Stimulated activated naive B cell treated with anti-CD40 and anti-IgM and Interleukin-4, amounts not matched to agents 10 μg/mL and 1 μg/mL and 100 μg/mL, for 72 hours (primary cell): ENCODE measurements at places on chromosomes 5 and 9.

GRCh38 chr9:23663536-23663935, 162.5 kb downstream of the ELAVL2 start:
- DNase-seq: no peak

DNA sequence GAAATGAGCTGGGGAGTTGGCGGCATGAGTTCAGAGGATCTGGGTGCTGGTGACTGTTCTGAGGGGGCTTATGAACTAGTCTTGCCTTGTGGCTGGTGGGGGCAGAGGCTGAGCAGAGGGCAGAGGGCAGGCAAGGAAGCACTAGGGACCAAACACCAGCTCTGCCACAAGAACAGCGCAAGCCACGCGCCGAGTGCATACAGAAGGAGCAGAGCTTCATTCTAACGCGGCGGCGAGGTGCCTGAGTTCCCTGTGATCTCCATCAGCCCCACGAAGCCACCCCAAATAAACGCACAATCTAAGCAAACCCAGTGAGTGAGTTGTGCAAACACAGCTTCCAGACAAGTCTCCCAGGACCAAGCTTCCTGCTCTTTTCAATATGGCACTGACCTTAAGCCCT, 110.6 kb upstream of the ALDH1B1 start:
- DNase-seq: no peak

DNA sequence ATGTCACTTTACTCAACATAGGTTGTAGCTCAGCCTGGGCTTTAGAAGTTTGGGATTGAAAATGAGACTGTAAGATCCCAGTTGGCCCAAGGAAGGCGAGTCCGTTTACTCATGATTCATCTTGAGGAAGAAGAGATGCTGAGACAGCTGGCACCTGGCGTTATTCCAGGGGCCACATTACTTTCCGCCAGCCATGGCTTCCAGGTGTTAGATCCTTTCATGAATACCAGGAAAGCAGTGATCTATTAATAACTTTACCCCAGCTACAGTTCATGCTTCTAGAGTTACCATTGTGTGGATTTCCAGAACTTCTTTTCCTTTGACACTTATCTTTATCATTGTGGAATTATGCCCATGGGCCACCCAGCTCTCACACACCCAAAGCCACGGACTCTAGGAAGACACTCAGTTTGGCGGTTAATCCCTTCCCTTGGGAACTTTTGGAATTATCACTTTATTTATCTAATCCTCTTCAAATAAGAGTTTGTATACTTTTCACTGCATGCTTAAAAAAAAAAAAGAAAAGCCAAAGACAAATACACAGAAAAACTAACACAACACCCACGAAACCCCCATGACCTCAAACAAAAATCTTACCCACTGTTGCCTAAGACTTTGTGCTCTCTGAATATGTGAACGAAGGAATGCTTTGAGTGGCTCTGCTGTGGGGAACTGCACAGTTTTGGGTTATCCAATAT, 26.9 kb downstream of the RAI14 start:
- DNase-seq: no peak

GRCh38 chr9:81535542-81536241, 153.7 kb downstream of the TLE1 start:
- no peak for DNase-seq

DNA sequence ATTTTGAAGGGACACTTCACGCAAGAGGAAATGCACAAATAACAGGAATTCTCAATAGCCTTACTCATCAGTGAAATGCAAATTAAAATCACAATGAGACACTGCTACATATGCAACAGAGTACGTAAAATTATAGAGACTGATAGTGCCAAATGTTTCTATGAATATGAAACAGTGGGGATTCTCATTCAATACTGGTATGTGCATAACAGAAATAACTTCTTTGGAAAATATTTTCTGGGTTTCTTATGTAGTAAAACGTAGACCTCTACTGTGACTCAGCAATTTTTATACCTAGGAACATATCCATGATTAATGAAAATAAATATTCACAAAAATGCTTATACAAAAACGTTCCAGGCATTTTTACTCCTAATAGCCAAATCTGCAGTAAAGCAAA, 1625.2 kb downstream of the MAT2B start:
- no peak for DNase-seq

GRCh38 chr5:40687321-40687720, 7.6 kb downstream of the PTGER4 start:
- no peak for DNase-seq

DNA sequence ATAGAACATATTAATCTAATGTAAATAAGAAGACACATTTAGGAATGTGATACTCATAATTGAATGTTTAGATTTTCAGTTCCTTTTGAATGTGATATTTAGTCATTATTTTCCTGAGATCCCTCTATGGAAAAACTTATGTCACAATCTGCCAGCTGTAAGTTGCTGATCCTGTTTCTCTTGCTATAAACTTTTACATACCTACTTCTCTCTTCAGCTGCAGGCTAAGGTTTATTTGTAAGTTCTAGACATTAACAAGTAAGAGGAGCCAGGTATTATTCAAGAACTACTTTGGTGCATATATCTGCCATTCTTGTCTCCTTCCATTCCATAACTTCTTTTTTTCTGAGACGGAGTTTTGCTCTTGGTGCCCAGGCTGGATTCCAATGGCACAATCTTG, 462.4 kb downstream of the PRR16 start:
- no peak for DNase-seq

GRCh38 chr5:64690104-64690416, 243 bp upstream of the SHISAL2B start:
- no peak for DNase-seq

- DNase-seq: peak; percentile 15
These were observed 87.6 kb downstream of the MAP1B start for GRCh38 chr5:72194846-72195245.

- DNase-seq: no peak
These were observed 91.4 kb downstream of the CACNA1B start for GRCh38 chr9:137969008-137969407.

DNA sequence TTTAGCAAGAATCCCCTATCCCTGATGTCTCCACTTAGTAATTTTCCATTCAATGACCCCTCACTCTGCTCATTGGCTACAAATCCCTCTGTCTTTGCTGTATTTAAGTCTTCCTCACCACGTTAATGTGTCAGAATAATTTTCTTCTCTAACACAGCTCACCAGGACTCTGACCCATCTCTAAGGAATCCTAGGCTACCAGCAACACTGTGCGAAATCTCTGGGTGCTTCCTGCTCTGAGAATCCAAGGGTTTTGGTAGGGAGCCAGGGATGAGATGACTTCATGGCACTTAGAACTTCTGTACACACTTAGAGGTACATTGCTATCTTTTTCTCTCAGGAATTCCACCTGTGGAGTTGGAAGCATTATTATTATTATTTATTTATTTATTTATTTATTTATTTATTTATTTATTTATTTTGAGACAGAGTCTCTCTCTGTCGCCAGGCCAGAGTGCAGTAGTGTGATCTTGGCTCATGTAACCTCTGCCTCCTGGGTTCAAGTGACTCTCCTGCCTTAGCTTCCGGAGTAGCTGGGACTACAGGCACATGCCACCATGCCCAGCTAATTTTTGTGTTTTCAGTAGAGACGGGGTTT, 53.5 kb downstream of the FOXI1 start:
- DNase-seq: no peak

- DNase-seq: no peak
These were observed 64.9 kb upstream of the OSMR start for GRCh38 chr5:38780945-38781344.

DNA sequence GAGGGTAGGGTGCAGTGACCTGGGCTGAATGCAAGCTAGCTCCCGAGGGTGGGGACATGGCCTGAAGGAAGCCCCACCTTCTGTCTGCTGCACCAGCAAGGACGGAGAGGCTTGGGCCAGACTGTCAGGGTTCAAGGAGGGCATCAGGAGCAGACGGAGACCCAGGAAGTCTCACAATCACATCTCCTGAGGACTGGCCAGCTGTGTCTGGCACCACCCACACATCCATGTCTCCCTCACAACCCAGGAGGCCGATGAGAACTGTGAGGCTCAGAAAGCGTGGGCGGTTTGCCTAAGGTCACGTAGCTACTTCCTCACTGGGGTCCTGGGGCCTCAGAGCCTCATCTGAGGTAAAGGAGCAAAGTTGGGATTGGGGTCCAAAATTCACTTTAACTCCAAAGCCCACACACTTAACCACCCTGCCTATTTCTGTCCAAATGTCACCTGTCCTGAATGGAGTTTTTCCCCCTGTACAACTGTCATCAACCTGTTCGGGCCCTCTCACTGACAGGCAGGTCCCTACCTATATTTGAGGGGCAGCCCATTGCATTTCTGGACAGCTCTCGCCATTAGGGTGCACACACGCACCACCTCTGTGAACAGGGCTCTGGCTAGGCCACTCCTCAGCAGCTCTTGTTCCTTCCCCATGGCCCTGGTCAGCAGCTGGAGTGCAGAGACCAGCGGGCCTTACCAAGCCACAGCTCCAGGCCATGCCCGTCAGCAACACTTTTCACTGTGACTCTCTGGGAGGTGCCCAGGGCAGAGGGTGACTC, 3.4 kb downstream of the IL13 start:
- peak; percentile 51 for DNase-seq

GRCh38 chr5:2748179-2748860, 3.2 kb downstream of the IRX2 start:
- DNase-seq: no peak

- no peak for DNase-seq
These were observed 107.0 kb upstream of the SMIM23 start for GRCh38 chr5:171678646-171679045.

GRCh38 chr9:68974901-68975300, 39.0 kb downstream of the PRKACG start:
- DNase-seq: no peak

DNA sequence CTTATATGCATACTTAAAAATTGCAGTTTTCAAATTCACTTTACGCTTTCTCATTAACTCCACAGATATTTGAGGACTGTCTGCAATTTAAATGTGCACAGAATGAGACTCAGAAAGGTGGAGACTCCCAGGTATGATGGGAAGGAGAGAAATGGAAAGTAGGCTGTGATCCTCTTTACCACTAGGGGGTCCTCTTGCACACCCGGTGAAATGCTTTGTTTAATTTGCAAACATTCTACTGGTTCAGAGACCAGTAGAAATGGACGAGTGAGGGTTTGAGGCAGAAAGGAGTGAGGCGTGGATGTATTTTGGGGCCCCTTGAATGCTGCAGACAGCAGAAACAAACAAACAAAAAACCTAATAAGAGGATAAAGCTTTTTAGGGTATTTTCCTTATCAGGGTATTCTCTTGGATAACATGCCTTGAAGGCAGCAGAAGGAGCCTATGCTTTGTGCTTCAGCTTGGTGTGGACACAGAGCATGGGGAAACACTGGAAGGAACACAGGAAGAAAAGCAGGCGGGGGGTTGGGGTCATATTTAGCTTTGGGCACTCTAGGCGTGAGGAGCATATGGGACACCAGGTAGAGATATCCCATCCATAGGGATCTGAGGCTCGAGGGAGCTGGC, 410.1 kb downstream of the DMRT2 start:
- DNase-seq: no peak

DNA sequence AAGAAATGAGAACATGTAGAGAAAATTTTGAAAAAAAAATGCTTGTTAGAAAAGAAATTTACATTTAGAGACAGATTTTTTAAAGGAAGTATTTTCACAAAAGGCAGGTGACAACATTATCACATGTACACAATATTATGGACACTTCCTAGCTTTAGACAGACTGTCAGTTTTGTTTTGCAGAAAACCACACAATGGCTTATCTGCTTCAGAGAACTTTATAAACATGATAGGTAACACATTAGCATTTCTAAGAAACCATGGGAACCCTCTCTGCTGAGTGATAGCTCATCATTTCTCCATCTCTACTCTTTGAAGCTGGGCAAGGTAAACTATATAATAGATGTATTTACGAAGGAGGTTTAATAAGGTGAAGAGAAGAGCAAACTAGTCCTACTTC, 25.6 kb downstream of the POU5F2 start:
- no peak for DNase-seq
